ENCODE measurements at places on chromosomes 2 and 18. TPM values are rescaled to one million over a fixed set of nuclear protein-coding genes. Genes with fewer than 3 reads are reported as not detected.

- no peak for DNase-seq
- peak overlapping the region; percentile 82 for H3K27ac ChIP-seq
- peaks cover 31% of the 10 kb centered on the region for H3K4me1 ChIP-seq
- peak overlapping the region; percentile 81 for H3K4me3 ChIP-seq
- H3K36me3 ChIP-seq = no peaks in the 10 kb centered on the region
Measured at GRCh38 chr2:17879913-17880274, 1.4 kb downstream of the KCNS3 start.

GRCh38 chr18:73826098-73826497 is 321.5 kb downstream of the FBXO15 start:
- no peaks in the 10 kb centered on the region for H3K27me3 ChIP-seq
- no peaks in the 10 kb centered on the region for H3K4me1 ChIP-seq
- H3K4me3 ChIP-seq = no peak overlapping the region
- no peak overlapping the region for H3K27ac ChIP-seq
- DNase-seq = no peak

- H3K27ac ChIP-seq = no peak overlapping the region
- peak; percentile 81 for DNase-seq
- no peaks in the 10 kb centered on the region for H3K36me3 ChIP-seq
- no peak overlapping the region for H3K4me3 ChIP-seq
Measured at GRCh38 chr2:127014224-127014623, 92.7 kb downstream of the BIN1 start.

DNA sequence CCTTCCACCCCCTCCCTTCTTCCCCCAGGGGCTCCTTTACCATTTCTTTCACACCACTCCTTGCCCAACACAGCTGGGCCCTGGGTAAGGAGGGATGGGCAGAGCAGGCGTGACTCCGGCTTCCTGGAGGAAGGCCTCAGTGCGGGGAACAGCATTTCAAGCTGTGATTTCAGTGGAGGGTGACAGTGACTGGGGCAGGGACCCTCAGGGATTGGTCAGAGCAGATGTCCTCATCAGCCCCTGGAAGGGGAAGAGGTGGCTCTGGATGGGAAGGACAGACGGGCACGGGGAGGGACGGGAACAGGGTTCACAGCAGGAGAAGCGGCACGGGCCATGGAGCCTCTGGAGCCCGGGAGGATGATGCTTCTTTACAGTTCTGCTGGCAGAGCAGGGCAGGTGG is 130.8 kb upstream of the TWIST2 start:
- no peaks in the 10 kb centered on the region for H3K27me3 ChIP-seq
- H3K4me1 ChIP-seq = peaks cover 13% of the 10 kb centered on the region
- no peaks in the 10 kb centered on the region for H3K36me3 ChIP-seq
- DNase-seq = peak; percentile 77
- no peak overlapping the region for H3K4me3 ChIP-seq

DNA sequence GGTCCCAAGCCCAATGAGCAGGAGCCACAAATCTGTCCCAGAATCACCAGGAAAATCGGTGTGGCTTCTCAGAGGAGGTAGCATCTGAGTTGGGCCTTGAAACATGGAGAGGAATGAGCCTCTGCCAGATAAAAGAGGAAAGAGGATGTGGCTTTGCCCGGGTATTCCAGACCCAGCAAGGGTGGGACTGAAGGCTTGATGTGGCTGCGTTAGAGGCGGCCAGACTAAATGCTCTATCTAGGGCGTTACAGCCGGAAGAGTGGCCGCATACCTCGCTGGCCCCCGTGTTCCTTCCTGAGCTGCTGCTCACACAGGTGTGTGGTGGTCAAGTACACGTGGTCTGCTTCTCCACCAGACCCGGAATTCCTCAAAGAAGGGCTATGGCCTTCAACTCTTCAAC is 33.9 kb upstream of the POMC start:
- H3K36me3 ChIP-seq = no peaks in the 10 kb centered on the region
- H3K27ac ChIP-seq = no peak overlapping the region
- no peak overlapping the region for H3K4me3 ChIP-seq

DNA sequence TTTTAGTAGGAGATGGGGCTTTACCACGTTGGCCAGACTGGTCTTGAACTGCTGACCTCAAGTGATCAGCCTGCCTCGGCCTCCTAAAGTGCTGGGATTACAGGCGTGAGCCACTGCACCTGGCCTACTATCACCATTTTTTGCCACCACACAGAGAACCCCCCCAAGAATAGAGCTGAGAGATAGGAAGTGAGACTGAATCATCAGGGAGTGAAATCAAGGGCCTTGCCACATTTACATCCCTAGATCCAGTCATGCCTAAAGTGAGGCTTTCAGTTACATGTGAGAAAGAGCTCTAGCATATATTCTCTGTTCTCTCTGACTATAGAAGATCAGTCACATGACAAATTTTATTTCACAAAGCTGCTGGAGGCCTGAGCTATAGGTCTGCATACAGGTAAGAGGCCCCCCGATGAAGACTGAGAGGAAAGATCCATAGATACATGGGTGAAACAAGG is 28.0 kb upstream of the KCMF1 start:
- H3K36me3 ChIP-seq = no peaks in the 10 kb centered on the region
- H3K4me3 ChIP-seq = no peak overlapping the region
- no peak overlapping the region for H3K27ac ChIP-seq
- H3K4me1 ChIP-seq = no peaks in the 10 kb centered on the region
- DNase-seq = no peak

DNA sequence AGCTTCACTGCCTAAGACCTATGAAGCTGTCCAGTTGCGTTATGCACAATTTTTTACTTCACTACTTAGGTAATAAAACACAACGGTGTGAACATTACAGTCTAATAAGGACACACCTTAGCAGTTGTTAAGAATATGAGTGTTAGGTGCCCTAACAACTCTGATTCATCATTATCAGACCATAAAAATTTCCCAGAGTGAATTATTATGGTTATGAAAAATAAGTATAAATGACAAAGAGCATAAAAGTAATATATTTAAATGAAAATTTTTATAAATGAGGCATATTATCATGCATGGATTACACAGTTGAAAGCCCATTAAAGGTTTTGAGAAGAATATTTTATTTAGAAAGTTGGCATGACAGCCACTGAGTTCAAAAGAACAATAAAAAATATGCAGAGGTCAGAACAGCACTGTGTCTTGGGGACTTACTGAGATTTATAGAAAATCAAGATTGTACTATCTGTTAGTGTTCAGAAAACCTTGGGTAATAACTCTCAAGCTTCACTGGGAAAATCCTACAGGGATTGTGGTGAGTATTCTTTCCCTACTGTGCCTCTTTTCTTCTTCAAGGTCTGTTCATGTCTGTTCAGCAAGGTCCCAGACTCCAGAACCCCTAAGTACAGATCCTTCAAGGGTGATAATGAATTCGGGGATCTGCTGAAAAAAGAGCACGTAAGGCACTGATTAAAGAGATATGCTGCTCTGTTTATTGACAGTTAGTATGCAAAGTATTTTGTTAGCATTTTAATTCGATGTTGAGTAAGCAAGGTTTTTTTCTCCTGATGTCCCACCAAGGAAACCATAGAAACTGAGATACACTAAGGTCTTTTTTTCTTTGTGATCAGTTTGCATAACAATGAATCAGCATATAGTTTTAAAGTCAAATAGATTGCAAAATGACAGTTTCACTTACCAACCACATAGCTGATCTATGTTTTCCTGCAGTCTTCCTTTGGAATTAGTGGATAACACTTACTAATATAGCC is 250.0 kb downstream of the DSEL start:
- H3K27ac ChIP-seq = no peak overlapping the region
- no peak overlapping the region for H3K4me3 ChIP-seq
- DNase-seq = no peak
- no peaks in the 10 kb centered on the region for H3K36me3 ChIP-seq

GRCh38 chr2:239283288-239283945 is 117.4 kb downstream of the HDAC4 start:
- H3K27ac ChIP-seq = no peak overlapping the region
- H3K4me3 ChIP-seq = no peak overlapping the region
- no peaks in the 10 kb centered on the region for H3K36me3 ChIP-seq

Gene UGT1A5
- total RNA-seq = not detected

Gene CYS1
- 16.9 TPM for total RNA-seq

Gene ASXL3
- 0.66 TPM for total RNA-seq

Gene THSD7B
- 0.29 TPM for total RNA-seq

Data from esophagus muscularis mucosa (tissue), 4 donors.